ENCODE measurements at places on chromosomes 12 and 14.

- peak; percentile 88 for DNase-seq
These were observed 109.0 kb downstream of the APAF1 start for GRCh38 chr12:98754095-98754494.

- no peak for DNase-seq
These were observed 23.1 kb downstream of the AEBP2 start for GRCh38 chr12:19462406-19462805.

GRCh38 chr12:95339086-95339788 lies 121.6 kb downstream of the VEZT start:
- peak; percentile 48 for DNase-seq

- DNase-seq, result peak; percentile 32
These were observed 123.3 kb downstream of the CEP83 start for GRCh38 chr12:94336211-94336925.

DNA sequence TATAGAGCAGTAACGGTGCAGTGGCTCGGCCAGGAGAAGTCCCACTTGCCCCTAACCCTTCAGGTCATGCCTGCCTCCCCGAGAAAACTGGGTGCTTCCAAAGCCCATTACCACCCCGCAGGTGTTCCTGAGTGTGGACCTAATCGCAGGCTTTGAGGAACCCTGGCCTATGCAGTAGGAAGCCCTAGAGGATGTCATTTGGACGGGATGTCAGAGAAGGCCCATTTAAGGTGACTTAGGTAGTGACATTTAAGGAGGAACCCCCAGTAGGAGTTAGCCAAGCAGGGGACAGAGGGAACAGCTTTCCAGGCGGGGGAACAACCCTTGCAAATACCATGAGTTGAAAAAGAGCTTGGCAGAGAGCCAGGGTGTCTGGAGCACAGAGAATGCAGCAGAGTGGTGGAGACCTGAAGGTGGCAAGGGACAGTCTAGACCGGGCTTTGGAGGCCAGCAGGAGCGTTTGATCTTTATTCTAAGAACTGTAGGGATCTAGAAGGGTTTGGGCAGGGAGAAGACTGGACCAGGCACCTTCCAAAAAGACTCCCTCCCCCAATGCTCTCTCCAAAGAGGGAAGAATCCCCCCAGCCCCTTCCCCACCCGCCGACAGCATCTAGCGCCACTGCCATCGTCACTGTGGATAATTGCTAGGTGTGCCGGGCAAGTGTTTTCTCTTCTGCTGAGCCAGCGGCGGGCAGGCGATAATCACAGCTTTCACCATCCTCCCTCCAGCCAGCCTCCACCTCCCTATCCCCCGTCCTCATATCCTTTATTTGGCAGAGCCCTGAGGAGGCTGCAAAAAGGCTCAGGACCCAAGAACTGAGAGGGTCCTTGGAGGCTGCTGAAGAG lies 33.3 kb upstream of the BEGAIN start:
- no peak for DNase-seq

GRCh38 chr14:90564496-90564895 lies 167.7 kb downstream of the CALM1 start:
- no peak for DNase-seq

DNA sequence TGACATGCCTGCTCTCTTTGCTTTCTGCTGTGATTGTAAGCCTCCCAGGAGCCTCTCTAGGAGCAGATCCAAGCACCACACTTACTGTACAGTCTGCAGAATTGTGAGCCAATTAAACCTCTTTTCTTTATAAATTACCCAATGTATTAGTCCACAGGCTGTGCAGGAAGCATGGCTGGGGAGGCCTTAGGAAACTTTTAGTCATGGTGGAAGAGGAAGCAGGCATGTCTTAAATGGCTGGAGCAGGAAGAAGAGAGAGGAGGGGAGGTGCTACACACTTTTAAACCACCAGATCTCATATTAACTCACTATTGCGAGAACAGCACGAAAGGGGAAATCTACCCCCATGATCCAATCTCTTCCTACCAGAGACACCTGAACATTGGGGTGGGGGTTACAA lies 108.9 kb downstream of the DERA start:
- no peak for DNase-seq

DNA sequence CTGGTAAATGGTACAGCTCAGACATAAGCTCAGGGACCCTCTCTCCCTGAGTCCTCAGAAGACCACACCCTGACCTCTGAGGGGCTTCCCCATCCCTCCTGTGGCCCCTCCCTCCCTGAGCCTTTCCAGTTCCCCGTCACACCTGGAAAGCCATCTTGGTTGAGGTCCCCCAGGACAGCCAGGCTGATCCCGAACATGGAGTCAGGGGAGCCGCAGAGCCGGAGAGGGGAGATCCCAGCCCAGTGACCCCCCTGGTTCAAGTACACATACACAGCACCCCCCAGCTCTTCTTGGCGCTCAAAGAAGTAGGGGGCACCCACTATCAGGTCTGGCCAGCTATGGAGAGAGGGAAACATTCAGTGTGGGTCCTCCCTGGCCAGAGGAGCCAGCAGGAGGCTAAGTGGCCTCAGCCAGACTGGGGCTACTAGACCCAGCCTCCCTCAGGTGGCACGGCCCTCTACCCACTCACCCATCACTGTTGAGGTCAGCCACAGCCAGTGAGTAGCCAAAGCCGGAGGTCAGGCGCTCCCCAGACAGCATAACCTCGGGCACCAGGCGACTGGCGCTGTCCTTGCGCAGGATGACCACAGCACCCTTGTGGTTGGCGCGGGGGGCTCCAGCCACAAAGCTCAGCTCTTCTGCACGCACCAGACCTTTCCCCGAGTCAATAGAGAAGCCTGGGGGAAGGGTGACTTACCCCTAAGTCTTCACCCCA lies 9.3 kb downstream of the ITGA7 start:
- no peak for DNase-seq

- DNase-seq, result no peak
These were observed 352.7 kb downstream of the MDGA2 start for GRCh38 chr14:47322751-47323150.

DNA sequence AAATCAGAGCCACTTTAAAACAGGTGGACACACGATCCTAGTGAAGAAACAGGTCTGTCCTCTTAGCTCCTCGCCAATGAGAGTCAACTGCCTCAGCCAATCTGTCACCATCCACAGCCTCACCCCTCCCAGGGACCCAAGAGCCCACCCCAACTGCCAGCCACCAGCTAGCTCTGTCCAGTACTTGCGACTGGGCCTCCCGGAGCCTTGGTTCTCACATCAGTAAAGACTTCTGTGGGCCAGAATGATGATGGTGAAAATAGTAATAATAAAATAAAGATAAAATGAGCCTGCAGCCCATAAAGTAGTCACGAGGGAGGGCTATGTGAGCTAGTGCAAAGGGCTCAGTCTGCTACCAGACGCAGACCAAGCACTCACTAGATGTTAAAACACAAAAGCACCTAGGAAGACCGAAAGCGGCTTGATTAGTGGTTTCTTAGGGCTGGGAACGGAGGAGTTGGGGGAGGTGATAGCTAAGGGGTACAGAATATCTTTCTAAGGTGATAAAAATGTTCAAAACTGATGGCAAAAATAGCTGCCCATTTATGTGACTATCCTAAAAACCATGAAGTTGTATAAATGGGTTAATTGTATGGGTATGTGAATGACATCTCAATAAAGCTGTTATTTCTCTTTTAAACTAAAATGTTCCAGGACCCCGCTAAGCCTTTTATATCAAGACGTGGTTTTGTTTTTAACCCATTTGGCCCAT lies 39.8 kb downstream of the ACTN1 start:
- DNase-seq, result no peak

- no peak for DNase-seq
These were observed 83.7 kb downstream of the TMEM30B start for GRCh38 chr14:61197416-61197815.

DNA sequence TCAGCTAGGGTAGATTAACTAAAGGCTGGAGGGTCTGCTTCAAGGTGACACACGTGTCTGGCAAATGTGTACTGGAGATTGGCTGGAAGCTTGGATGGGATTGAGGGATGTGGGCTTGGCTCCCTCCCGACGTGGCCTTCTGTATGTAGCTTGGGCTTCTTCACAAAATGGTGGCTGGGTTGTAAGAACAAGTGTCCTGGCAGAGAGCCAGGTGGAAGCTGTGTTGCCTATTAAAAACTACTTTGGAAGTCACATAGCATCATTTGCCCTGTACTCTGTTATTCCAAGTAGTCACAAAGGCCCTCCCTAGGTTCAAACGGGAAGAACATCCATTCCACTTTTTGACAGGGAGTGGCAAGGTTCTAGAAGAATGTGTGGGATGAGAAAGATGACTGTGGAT lies 174.1 kb upstream of the PRICKLE1 start:
- DNase-seq, result no peak

GRCh38 chr14:72818998-72819397 lies 74.9 kb downstream of the DPF3 start:
- DNase-seq, result no peak

All from ELR (cell line).